AG04449 (cell line): ENCODE measurements at places on chromosomes 12 and 14.

GRCh38 chr12:115984616-115985015 lies 292.9 kb downstream of the MED13L start:
- no peak for DNase-seq

DNA sequence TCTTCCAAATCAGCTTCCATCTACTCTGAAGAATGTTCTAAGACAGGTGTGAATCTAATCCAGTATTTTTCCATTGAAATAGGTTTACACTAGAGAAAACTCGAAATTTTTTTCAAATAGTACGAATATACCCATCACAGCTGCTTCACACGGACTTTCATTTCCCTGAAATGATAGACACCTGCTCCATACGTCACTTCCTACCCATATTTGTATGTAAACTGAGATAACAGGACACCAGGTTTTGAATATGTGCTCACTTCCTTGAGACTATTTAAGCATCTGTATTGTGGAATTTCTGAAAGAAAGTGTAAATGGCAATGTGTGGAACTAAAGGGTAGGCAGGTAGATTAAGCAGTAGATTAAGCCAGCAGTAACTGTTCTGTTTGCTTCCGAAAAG lies 13.4 kb upstream of the ITPR2 start:
- no peak for DNase-seq

DNA sequence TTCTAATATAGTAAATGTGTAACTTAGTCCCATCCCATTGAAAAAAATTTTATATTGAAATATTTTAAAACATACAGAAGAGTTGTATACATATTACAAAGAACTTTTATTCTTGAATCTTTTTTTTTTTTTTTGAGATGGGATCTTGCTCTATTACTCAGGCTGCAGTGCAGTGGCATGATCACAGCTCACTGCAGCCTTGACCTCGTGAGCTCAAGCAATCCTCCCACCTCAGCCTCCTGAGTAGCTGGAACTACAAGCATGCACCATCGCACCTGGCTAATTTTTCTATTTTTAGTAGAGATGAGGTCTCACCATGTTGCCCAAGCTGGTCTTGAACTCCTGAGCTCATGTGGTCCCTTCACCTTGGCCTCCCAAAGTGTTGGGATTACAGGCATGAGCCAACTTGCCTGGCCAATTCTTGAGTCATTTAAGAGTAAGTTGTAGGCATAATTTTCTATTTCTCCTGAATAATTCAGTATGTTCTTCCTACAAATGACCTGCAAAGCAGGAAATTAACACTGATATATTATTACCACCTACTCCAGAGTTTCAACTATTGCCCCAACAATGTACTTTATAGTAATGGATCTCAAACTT lies 153.0 kb upstream of the BMP4 start:
- DNase-seq = no peak

GRCh38 chr12:131761638-131762037 lies 50.7 kb downstream of the SFSWAP start:
- DNase-seq = no peak

DNA sequence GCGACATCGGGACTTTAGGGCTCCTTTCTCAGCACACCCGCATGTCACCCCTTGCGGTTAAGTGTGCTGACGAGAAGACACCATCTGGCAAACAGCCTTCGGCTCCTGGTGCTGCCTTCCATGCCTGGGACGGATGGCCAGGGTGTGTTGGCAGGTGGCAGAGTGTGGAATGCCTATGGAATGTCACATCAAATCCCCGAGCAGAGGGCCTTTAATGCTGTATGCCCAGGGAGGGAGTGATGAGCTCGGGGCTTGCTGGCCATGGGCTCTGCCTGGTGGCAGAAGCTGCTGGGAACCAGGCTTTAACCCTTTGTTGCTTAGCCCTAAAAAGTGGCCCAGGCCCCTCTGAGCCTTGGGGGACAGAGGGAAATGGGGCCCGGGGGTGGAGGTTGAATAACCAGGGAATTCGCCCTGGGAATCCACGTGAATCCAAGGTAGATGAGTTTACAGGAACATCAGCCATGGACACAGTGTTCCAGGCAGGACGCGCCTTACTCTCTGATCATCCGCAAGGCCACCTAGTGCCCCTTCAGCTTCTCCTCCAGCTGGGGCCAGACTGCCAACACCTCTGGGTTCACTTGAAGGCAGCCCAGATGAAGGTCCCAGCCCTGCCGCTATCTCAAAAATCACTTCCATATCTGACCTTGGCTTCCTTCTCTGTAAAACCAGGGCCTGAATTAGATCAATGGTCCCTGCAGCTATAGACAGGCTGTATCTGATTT lies 17.4 kb downstream of the FAM181A start:
- DNase-seq = no peak

- DNase-seq = no peak
Observed at GRCh38 chr12:88782351-88782750, 202.1 kb upstream of the KITLG start.

GRCh38 chr14:52840877-52841276 lies 49.5 kb upstream of the GNPNAT1 start:
- DNase-seq = no peak
